GM12864 (cell line): ENCODE measurements at places on chromosomes 1 and 21.
A peak's percentile ranks its signal among the peaks of the same experiment; 100 is the strongest.

GRCh38 chr1:21330544-21330943 lies 40.3 kb upstream of the ECE1 start:
- no peak for DNase-seq

- no peak for DNase-seq
Observed at GRCh38 chr1:2541619-2542245, 11.7 kb upstream of the HES5 start.

GRCh38 chr1:222772996-222773379 lies 36.0 kb downstream of the FAM177B start:
- DNase-seq = peak; percentile 73

DNA sequence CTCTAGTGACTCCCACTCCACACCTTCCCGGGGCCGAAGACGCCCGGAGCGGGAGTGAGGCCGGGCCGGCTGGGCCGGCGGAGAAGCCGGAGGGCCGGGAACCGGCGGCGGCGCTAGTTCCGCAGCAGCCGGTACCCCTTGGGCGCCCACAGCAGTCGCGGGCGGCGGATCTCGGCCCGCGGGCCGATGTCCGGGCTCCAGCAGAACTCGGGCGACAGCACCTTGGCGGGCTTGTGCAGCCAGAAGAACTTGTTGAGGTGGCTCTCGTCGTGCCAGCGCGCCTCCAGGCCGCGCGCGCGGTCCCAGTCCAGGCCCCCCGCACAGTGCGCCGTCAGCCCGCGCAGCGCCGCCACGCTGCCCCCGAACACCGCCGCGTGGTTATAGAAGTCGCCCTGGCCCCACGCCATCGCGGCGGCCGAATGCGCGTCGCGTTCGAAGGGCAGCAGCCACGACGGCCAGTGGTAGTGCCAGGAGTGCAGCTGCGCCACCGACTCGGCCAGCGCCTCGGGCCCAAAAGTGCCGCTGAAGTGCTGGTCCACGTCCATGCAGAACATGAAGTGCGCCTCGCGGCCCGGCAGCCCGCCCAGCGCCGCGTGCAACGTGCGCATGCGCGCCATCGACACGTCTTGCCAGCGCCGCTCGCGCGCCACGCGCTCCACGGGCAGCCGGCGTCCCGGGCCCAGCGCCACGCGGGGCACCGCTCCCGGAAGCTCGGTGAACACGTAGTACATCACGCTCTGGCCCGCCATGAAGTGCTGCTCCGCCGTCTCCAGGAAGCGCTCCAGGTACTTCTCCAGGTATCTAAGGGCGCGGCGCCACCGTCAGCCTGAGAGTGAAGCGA lies 14.0 kb downstream of the A3GALT2 start:
- DNase-seq = no peak

GRCh38 chr1:233376382-233377110 lies 49.0 kb downstream of the MAP3K21 start:
- DNase-seq = no peak

DNA sequence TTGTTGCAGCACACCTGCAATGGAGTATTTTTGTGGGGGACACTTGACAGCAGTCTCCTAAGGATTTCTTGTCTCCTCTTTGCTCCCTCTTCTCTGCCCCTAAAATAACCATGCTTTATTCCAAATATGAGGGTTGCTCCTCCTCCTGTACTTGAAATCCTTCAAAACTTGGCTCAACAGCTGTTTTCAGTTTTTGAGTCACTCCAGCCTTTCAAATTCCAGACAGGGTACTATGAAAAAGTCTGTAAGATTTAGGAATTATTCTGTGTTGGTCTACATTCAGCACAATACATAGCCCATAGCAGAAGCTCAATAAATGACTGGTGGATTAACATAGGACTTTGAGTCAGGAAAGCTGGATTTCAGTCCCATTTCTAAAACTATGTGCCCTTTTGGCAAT lies 5.5 kb downstream of the AP4B1 start:
- no peak for DNase-seq

DNA sequence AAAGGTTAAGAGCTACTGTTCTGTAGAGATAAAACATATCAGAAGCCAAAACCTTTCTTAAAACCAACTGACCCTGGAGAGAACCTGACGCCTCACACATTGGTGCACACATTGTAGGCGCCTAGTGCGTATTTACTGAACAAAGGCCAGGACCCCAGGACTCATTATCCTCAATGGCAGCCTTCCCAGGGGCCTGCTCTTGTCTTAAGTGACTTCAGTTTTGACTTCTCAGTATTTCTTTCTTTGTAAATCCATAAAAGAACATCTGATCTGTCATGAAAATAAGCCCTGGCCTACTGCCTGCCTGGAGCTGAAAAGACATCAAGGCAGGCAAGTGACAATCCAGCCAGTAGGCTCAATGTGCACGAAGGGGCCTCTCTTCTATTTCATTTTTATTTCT lies 27.6 kb downstream of the ABCA4 start:
- no peak for DNase-seq

GRCh38 chr1:210174133-210174532 lies 58.5 kb upstream of the SERTAD4 start:
- DNase-seq = no peak

DNA sequence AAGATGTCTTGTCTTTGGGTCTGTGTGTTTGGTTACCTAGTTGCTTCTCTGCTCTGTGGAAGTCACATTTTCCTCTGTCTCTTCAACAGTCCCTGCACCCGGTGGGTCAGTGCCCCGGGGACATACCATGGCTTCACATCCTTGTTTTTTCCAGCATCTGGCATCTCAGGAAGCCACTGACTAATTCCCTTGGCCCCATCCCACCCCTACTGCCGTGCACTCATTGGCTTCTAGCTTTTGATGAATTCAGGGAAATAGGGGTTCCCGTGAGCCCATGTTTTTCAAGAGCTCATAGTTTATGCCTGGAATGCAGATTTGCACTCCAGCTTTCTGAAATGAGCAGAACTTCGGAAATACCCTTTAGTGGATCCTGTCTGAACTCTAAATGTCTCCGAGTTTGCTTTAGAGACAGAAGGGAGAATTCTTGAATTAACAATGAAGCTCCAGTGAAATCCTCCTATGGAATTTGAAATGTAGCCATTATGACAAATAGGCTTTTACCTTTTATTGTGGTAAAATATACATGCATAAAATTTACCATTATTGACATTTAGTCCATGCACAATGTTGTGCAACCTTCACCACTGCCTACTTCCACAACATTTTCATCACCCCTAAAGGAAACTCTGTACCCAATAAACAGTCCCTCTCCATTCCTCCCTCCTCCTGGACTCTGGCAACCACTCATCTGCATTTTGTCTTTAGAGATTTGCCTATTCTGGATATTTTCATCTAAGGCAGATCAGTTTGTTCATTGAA lies 67.5 kb downstream of the CLIC6 start:
- DNase-seq = no peak

GRCh38 chr1:14332158-14332557 lies 266.3 kb upstream of the KAZN start:
- DNase-seq = no peak

- no peak for DNase-seq
Observed at GRCh38 chr21:15141261-15141970, 76.6 kb upstream of the NRIP1 start.

DNA sequence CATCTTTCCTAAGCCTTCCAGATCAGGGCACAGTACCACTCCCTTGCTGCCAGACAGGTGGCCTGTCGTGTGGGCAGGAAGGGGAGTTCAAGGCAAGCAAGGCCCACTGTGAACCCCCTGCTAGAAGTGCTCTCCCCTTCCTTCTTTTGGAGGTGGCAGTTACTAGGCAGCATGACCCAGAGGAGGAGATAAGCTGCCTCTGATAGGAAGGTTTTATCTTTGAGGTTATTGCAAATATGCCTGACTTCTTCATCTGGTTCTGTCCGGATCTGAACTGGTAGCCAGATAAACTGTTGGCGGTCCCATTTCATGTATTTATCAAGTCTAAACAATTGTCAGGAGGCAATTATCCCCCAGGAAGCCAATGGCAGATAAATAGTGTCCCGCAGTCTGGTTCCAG lies 198.2 kb upstream of the LMO4 start:
- no peak for DNase-seq

DNA sequence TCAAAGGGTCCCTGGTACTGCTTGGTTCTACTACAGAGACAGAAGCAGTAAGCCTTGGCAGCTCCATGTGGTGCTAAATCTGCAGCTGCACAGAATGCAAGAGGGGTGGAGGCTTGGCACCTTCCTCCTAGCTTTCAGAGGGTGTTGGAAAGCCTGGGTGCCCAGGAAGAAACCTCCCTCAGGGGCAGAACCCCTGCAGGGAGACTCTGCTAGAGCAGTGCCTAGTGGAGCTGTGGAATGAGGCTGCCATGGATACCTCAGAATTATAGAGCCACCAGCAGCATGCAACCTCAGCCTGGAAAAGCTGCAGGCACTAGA lies 76.2 kb upstream of the TLR5 start:
- DNase-seq = no peak

- DNase-seq = no peak
Observed at GRCh38 chr1:30302858-30303257, 420.5 kb downstream of the MATN1 start.

- DNase-seq = no peak
Observed at GRCh38 chr1:116163533-116163932, 52.3 kb downstream of the MAB21L3 start.

DNA sequence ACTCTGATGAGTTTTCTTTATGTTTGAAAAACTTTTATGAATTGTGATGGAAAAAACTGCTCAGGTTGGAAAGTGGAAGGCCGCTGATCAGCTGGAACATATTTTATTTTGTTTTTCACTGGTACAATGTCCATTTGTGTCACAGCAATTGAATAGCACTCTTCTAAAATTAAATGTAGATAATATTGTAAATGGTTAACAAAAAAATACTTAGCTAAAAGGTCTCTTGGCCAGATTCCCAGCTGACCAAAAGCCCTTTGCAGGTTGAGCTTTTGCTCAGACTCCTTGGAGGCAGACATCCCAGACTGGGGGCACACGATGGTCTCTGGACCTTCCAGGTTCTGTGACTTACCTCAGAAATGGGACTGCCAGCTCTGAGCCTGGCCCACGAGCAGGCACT lies 26.3 kb downstream of the SAMD13 start:
- no peak for DNase-seq

DNA sequence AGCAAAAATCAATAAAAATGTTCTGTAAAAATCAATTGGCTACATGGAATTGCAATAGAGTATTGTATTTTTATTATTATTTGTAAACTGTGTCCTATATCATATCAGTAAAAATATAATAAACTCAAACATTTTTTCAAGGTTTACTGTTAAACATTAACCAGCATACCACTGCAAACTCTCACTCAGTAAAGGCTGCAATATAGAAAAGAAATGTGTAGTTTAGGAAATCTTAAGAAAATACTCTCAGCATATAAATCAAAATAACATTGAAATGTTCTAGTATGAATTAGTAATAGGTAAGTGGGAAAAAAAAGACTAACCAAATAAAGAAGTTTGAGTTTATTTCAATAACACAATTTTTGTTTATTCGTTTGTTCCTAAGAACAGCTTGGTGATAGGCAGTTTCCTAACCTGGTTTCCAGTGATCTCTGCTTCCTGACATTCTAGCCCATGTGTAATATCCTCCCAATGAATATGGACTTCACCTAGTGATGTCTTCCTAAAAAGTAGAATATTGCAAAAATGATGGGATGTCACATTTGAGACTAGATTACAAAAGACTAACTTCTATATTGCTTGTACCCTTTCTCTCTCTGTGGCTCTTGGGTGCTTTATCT lies 870.1 kb downstream of the BRINP3 start:
- DNase-seq = no peak
